ENCODE measurements at places on chromosomes 4 and X. TPM values are rescaled to one million over a fixed set of nuclear protein-coding genes. Genes with fewer than 3 reads are reported as not detected.

TTC29 gene
- total RNA-seq, result not detected

FUNDC1 gene
- 6.7 TPM for total RNA-seq

ZXDB gene
- total RNA-seq, result 6.5 TPM

CYLC1 gene
- not detected for total RNA-seq

GRIA3 gene
- total RNA-seq, result 0.71 TPM

MMRN1 gene
- 16.7 TPM for total RNA-seq

Measured in mesenteric fat pad (tissue), 1 donor.